ENCODE measurements at places on chromosomes 12 and 14.

DNA sequence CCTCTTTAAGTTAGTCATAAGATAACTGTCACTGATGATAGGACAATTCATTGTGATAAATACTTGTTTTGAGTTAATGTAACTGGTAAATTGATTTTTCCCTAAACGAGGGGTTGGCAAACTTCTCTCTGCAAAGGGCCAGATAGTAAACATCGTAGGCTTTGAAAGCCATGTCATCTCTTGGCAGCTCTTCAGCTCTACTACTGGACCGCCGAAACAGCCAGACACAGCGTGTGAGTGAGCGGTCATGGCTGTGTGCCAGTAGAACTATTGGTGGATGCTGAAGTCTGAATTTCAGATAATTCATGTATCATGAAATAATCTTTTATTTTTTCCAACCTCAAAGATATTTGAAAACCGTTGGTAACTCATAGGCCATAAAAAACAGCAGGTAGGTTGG is 9.9 kb downstream of the PIWIL1 start:
- DNase-seq: no peak

DNA sequence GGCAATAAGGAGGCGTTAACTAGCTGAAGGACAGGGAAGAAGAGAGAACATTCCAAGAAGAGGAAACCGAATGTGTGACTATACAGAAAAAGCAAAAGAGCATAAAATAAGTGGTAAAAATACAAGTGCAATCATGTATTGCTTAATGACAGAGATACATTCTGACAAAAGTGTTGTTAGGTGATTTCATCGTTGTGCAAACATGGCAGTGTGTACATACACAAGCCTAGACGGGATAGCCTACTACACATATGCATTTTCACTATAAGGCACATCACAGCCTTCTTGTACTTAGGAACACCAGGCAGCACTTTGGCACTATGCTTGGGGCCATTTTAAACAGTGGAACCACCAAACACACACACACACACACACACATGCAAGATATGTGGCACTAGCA is 299.3 kb downstream of the BCAT1 start:
- DNase-seq: no peak

- peak; percentile 39 for DNase-seq
Observed at GRCh38 chr12:1808798-1809480, 11.4 kb upstream of the LRTM2 start.

DNA sequence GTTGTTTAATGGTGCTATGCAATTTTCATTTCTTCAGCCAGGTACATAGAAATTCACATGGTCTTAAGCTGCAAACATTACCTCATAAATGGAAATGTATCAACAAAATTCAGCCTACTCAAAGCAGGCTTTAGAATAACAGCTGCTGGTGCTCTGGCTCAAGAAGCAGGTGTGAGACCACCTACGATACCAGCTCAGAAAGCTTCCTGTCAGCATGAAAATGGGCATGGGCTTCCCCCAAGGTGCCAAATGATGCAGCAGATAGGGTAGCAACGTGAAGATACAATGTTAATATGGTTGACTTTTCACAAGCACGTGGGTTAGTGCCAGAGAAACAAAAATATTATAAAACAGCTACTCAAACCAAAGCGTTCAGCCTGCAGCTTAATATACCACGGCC is 343.4 kb upstream of the PRICKLE1 start:
- DNase-seq: no peak

DNA sequence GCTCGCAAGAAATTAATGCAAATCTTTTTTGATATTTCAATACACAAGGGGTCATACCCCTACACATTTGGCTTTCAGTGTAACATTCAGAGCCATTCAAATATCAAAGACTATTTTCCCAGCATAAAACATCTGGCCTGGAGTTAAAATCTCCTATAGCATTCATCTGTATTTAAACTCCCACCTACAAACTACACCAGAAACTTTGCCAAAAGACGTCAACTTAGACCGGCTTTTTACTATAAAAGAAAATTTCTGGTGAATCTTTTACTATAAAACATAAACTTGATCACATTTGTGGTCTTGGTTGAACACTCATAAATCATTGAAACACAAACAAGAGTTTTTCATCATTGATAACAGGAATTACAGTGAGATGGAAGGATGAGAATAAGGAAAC is 473.3 kb upstream of the DCN start:
- no peak for DNase-seq

- DNase-seq: no peak
Observed at GRCh38 chr14:39265033-39265432, 31.3 kb downstream of the MIA2 start.

DNA sequence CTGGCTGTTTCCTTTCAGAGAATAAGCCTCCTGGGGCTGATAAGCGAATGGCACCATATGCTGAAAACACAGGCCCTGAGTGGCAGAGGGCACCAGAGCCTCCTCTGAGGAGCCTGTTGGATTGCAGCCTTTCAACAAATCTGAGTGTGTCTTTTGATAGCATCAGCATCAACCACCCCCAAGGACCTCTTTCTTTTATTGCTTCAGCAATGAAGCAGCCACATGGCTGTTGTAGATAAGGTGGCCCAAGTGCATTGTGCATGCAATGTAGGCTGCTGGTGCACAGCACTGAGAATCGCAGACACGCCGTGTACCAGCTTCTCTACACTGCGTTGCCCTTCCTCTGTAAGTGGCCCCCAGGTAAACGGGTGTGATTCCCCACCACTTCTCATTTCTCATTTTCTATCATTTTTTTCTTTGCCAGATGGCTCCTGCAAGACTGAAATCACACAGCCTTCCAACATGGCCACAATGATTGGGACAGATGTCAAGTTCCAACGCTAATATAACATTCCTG is 191.7 kb downstream of the DAD1 start:
- DNase-seq: no peak

DNA sequence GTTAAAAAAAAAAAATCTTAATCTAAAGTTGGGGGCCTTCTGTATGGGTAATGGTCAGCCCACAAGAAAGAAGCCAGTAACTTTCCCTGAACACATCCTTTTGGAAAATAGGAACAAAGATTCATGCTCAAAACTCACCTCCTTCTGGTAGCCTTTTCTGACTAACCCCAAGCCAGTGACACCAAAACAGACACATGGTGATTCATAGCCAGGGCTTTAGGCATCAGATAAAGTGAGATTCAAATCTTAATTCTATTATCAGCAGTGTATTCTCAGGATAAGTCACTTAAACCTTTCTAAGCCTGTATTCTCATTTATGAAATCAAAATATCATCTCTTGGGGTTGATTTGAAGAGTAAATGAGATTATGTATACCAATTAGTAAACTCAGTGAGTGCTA is 4.9 kb downstream of the ATP5MC2 start:
- no peak for DNase-seq

DNA sequence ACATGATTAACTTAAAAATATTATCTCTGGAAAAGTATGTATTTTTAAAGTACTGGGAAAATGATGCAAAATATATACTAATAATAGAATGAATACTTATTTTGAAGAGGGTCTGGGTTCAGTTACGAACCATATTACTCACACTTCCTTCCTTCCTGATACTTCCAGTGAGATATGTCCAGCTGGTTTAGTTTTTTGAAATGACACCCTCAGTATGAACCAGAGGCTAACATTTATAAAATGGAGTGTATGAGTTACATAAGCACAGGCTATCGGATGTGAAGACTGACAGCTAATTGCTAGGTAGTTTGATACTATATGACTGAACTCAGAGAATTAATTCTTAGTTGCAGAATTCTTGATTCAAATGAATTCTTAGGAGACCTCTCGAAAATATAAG is 122.9 kb downstream of the OTOGL start:
- no peak for DNase-seq

DNA sequence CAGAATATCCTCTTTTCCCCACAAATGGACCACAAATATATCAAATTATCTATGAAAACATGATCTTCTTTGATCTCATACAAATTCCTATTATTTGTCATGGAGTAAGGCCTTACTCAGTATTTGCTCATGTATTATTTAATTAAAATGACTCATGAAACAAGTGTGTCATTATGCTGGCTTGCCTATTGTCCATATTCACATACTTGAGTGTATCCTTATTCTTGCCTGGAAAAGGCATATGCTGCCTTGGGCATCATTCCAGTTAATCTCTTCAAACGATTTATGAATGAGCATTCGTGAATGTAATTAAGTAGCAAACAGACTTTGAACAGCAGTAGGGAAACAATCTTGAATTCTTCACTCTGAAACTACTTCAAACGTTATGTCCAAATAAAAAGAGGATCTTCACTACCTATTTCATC is 22.6 kb upstream of the SNRPF start:
- DNase-seq: no peak

DNA sequence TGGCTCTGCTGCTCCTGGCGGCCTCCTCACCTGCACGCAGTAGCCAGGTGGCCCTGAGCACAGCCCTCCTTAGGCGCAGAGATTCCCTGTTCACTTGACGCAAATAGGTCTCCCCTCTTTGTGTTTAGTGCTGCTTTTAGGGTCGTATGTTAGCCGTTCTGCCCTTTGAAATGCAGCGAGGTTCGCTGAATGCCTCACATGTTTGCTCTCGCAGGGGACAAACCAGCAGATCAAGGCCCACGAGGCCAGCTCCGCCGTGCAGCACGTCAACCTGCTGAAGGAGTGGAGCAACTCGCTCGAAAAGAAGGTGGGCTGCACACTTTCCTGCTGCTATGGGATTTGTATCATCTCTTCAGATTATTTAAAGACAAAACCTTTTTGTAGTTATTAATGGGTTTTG is 31.4 kb upstream of the AMN start:
- DNase-seq: no peak

- peak; percentile 27 for DNase-seq
Observed at GRCh38 chr14:77032491-77032843, 4.0 kb upstream of the IRF2BPL start.

DNA sequence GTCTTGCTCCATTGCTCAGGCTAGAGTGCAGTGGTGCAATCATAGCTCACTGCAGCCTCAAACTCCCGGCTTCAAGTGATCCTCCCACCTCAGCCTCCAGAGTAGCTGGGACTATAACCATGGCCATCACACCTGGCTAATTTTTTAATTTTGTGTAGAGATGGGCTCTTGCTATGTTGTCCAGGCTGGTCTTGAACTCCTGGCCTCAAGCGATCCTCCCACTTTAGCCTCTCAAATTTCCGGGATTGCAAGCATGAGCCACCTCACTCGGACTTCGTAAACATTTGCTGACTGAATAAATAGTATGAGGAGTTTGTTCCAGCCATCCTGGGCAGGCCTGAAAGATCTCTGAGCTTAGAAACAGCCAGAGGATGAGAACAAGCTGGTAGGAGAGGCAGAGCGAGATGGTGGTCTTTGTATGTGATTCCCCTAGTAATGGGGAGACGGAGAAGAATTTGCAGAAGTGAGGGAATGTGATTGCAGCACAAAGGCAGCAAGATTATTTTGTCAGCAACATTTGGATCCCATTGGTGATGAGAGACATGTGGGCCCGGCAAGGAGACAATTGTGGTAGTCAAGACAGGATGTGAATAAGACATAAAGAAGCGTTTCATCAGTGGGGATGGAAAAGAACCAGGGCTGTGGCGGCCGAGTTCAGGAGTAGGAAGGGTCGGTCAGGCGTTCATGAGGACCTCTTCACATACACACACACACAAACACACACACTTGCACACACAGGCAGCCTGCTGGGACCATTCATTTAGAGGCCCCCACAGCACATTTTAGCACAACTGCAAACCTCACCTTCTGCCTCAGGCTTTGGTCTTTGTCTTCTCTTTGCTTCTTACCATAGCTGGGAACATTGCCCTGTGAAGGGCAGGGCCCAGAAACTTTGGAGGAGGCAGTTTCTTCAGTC is 155.5 kb downstream of the ZFP36L1 start:
- DNase-seq: no peak

DNA sequence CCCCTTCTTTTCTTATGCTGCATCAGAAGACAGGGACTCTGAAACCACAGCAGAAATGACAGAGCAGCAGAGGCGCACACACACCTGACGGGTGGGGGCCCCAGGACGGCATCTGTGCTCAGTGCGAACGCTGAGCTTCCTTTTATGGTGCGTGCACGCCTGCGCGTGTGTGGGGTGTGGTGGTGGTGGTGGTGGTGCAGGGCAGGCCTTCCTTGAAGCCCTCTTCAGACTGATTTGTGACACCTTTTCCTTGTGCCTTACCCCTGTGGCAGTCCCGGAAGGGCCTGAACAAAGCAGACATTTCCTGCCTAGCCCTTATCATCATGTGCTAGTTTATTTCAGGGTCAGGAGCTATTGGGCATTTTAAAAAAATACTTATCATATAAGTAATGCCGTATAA is 75.7 kb downstream of the TSPAN9 start:
- DNase-seq: peak; percentile 33

GRCh38 chr12:210277-211141 is 3.4 kb downstream of the SLC6A12 start:
- no peak for DNase-seq

- no peak for DNase-seq
Observed at GRCh38 chr12:62021808-62022207, 238.4 kb upstream of the USP15 start.

DNA sequence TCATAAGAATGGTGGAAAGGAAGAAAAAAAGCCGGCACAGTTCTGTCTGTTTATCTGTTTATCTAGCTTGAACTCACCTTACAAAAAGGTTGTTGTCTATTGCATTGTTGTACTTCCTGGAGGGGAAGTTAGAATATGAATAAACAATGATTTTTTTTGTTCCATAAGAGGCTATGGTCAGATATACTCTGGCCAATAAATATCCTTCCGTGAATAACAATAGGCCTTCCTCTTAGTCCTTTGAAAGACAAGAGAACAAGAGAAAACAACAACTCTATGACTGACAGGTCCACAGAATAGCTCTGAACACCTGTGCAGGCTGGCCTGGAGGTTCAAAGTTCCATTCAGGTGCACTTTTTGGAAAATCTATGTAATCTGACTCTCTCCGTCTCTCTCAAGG is 192.8 kb upstream of the KRR1 start:
- DNase-seq: no peak

GRCh38 chr12:50551866-50552265 is 47.1 kb downstream of the DIP2B start:
- no peak for DNase-seq

- no peak for DNase-seq
Observed at GRCh38 chr12:50690925-50691324, 73.0 kb upstream of the ATF1 start.

- DNase-seq: peak; percentile 33
Observed at GRCh38 chr12:108495054-108495453, 20.0 kb upstream of the FICD start.

DNA sequence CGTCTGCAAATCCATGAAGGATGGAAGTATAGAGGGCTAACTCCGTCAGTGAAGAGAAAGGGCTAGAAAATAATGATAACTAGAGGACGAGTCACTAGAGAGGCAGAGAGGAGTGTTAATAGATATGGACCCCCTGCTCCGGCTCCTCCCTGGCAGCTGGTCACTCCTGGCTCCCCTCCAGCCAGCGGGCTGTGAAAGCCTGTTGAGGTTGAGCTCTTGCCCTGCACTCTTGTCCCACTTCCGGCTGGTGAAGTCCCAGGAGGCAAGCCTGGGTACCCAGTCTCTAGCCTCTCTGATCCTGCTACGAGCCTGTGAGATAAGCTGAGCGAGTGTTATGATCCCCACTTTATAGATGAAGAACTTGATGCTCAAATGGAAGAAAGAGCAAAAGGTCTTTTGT is 90.3 kb downstream of the RFX4 start:
- DNase-seq: no peak
